ENCODE measurements at places on chromosomes 16 and 17.

- DNase-seq = no peak
These were observed 187.0 kb upstream of the CDH13 start for GRCh38 chr16:82439678-82440293.

DNA sequence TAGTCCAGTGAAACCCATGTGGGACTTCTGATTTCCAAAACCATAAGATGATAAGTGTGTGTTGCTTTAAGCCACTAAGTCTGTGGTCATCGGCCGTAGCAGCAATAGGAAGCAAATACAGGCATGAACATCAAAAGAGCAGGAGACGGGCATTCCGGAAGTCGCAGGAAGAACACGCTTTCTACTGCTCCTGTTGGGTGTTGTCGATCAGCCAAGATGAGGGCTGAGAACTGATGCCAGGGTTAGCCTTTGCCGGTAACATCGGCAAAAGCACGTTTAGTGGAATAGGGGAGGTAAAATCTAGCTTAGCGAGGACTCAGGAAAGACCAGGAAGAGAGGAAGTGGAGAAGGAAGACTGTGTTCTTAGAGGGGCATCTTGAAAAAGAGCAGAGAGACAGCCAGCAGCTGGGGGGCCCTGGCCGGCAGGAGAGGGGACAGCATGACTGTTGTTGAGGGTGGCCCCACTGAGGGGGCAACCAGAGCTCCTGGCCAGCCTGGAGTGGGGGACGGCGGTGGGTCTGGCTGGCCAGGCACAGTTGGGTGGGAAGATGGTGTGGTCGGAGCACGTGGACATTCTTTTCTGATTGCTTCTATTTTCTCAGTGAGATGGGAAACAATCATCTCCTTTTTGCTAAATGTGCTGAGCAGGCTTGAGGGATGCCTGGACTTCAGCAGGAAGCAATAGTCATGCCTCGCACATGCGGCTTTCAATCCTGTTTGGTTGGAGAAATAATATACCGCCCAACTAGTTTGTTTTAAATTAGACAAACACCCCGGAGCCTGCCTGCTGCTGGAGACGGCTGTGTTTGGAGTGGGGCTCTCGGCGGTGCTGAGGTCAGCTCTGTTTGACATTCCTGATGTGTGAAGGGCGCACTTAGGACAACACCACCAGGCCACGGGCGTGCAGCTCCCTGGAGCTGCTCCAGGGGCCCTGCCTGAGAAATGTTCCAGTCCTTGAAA is 109.9 kb downstream of the METRNL start:
- no peak for DNase-seq

GRCh38 chr17:68737761-68738443 is 136.7 kb upstream of the FAM20A start:
- no peak for DNase-seq

- DNase-seq = no peak
These were observed 15.0 kb downstream of the MAP2K4 start for GRCh38 chr17:12035673-12036072.

- no peak for DNase-seq
These were observed 561.6 kb upstream of the PSMD7 start for GRCh38 chr16:73735018-73735417.

GRCh38 chr16:84367297-84367680 is 1.0 kb upstream of the ATP2C2 start:
- no peak for DNase-seq

- DNase-seq = no peak
These were observed 164.8 kb upstream of the FOXF1 start for GRCh38 chr16:86345516-86345915.

DNA sequence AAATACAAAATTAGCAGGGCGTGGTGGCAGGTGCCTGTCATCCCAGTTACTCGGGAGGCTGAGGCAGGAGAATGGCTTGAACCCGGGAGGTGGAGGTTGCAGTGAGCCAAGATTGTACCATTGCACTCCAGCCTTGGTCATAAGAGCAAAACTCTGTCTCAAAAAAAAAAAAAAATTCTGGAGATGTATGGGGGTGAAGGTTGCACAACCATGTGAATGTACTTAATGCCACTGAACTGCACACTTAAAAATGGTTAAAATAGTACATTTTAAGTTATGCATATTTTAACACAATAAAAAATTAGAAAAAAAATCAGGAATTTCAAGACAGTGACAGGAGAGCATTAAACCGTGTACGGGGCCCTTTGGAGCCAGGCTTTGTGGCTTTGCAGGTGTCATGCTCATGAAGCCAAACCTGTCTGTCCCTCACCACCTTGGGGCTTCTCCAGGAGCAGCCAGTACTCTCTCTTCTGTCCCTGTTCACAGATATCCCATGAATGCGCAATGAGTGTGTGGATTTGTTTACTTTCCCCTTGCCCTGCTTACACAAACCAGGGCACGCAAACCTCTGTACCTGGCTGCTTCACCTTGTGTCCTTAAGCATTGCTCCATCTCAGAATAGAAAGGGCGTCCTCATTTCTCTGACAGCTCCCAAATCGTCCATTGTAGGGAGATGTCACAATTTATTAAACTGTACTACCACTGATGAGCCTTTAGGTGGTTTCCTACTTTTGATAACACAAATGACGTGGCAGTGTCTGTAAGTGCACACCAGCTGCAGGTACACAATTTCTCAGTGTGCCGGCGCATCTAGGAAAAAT is 58.2 kb upstream of the CBX4 start:
- no peak for DNase-seq

DNA sequence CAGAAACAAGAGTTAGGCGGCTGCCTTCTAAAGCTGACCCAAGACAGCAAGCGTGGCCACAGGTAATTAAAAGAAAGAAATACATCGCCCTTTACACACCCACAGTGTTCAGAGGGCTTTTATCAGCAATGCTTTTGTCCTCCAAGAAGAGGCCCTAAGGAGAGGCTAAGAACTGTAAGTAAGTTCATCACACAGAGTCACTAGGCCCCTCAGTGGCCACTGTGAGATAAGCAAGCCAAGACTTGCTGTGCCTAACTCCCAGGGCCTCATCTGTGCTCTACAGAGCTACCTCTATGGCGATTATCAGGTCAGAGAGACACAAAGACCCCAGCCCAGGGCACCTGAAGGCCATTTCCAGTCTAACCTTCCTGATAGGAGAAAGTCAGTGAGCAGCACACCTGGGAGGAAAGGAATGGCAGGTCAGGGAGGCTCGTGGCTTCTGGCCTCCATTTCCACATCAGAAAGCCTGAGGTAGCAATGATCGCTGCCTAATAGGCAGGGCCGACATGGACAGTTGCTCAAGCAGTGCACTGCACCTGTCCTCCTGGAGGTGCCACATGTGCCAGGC is 545.2 kb upstream of the CDH11 start:
- DNase-seq = no peak

GRCh38 chr16:57801809-57802340 is 416 bp downstream of the KIFC3 start:
- DNase-seq = no peak

DNA sequence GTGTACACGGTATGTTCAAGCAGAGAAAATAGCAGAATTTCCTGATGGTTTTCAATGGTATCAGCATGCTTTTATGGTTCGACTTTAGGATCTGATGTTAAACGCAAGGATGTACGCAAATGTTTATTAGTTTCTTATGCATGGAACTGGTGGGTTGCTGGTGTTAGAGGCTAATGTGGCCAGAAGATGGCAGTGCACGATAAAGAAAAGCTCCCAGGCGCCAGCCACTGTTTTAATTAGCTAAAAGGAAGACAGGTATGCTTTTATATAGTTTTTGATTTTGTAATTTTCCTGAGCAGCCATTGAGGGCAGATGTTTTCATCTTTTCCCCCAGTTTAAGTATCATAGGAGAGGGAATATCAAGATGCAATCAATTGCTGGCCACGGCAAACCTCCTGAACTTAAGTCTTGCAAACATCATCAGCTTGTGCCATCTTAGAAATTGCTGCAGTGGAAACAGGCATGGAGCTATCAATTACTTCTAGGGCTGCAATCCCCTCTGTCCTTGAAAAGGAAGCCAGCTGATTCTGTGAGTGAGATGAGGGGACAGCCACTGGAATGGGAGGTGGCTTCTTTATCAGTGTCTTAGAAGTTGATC is 648.5 kb upstream of the RBFOX1 start:
- no peak for DNase-seq

DNA sequence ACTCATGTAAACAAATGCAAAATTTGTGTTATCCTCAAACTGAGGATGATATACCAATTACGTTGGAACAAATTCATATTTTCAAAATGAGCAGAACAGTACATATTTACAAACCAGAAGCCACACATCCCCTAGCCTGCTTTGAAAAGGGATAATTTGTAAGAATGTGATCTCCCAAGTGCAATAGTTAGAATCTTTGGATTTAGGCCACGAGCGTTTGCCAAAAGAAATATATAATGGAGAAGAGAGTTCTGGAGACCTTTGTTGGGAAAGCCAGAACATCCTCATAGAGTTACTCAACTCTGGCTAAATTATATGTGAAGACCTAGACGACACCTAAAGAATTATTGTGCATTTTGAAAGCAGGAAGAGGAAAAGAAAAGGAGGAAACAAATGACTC is 449.3 kb downstream of the KCNJ2 start:
- DNase-seq = no peak

DNA sequence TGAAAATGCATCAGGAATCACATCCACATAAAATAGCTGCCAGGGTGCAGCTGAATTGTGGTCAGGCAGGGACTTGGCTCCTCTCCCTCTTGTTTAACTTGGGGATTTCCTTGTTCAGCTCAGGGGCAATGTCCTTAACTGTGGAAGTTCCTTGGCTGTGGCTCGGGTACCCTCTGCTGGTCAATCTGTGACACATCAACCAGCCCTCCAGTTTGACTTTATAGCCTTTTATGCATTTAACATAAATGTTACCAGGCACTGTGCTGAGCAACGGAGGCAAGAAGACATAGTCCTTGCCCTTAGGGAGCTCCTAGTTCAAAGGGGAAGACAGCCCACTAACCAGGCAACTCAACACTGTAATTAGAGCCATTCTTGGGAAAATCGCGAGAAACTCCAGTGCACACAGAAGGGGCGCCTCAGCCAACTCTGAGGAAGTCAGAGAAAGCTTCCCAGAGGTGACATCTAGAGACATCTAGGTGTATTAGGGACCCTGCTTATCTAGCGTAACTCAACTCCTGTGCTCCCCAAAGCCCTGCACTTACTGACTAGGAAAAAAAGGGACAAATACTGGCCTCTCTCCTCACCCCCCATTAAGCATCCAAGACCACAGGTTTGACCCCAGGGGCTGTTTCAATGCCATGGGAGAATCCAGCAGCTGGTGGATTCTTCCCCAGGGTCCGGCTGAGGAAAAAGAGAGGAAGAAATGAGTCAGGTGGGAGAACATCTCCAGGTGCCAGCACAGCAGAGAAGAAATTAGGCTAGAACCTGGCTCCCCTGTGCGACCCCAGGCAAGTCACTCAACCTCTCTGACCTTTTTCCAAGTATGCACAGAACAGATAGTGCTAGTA is 17.3 kb upstream of the EEF2K start:
- peak; percentile 86 for DNase-seq

GRCh38 chr16:61944004-61944403 is 92.2 kb downstream of the CDH8 start:
- DNase-seq = no peak

GRCh38 chr17:61805399-61805798 is 57.9 kb downstream of the BRIP1 start:
- no peak for DNase-seq

GRCh38 chr16:84618581-84619460 is 943 bp upstream of the COTL1 start:
- no peak for DNase-seq

- DNase-seq = no peak
These were observed at the start of gene TMEM132E for GRCh38 chr17:34579017-34579946. TSS of gene TMEM132E (plus strand) at chr17:34579582. CDS start at chr17:34581077, 1,495 bp downstream.

- DNase-seq = peak; percentile 64
These were observed 13.0 kb downstream of the SPIRE2 start for GRCh38 chr16:89841275-89841674.

Data from CD4-positive, alpha-beta T cell treated with Interleukin-17A for 1 hour (primary cell).